ENCODE measurements at places on chromosomes 5 and 9. TPM values are rescaled to one million over a fixed set of nuclear protein-coding genes. Genes with fewer than 3 reads are reported as not detected.

The GRIN1 gene
- not detected for total RNA-seq

The SPAG8 gene
- total RNA-seq, result not detected

- no peaks in the 10 kb centered on the region for H3K36me3 ChIP-seq
- no peak overlapping the region for H3K4me3 ChIP-seq
- no peak for DNase-seq
- no peaks in the 10 kb centered on the region for H3K4me1 ChIP-seq
- no peaks in the 10 kb centered on the region for H3K27me3 ChIP-seq
Observed at GRCh38 chr9:102875687-102876086, 119.4 kb upstream of the CYLC2 start.

The EQTN gene
- total RNA-seq, result 1.9 TPM

DNA sequence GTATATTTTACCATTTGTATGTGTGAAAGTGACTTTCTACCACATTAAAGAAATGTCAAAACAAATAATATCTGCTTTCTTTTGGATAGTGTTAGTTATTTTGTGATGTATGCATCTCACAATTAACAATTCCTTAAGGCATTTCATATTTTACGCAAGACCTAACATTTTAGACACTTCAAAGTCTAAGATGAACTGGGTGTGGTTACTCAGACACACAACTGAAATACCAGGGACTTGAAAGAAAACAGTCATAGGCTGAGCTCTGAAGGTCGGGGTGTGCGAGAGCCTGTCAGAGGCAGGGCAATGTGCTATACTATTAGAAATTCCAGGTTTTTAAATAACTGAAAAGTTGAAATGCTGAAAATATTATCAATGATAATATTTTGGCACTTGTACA is 44.5 kb upstream of the ZNF622 start:
- H3K4me3 ChIP-seq, result no peak overlapping the region
- H3K27me3 ChIP-seq, result no peaks in the 10 kb centered on the region
- DNase-seq, result no peak
- no peaks in the 10 kb centered on the region for H3K36me3 ChIP-seq

All from Peyer's patch (tissue), 4 donors.